ENCODE measurements at places on chromosomes 2 and 18. TPM values are rescaled to one million over a fixed set of nuclear protein-coding genes. Genes with fewer than 3 reads are reported as not detected.

The IL1R1 gene
- 25.3 TPM for total RNA-seq

The CACNB4 gene
- 0.32 TPM for total RNA-seq

The GATA6 gene
- total RNA-seq, result 2.9 TPM

The SERPINE2 gene
- total RNA-seq, result 202 TPM

The TXNDC2 gene
- total RNA-seq, result 0.12 TPM

The PSME4 gene
- 45.1 TPM for total RNA-seq

The WDR12 gene
- total RNA-seq, result 68.4 TPM

The DUSP2 gene
- 0.52 TPM for total RNA-seq

The UGT1A4 gene
- 0.05 TPM for total RNA-seq

The MTCL1 gene
- 60.5 TPM for total RNA-seq

The DLGAP1 gene
- total RNA-seq, result not detected

The UNC80 gene
- not detected for total RNA-seq

The ERICH2 gene
- total RNA-seq, result not detected

The RGPD8 gene
- total RNA-seq, result 4.4 TPM

The CRYGC gene
- not detected for total RNA-seq

The RAPH1 gene
- 6.8 TPM for total RNA-seq

The FOXD4L1 gene
- total RNA-seq, result 0.58 TPM

The C1QL2 gene
- 0.09 TPM for total RNA-seq

The SP5 gene
- not detected for total RNA-seq

The PRSS56 gene
- total RNA-seq, result 0.27 TPM

The SUPT7L gene
- 30.9 TPM for total RNA-seq

The RPRD1A gene
- total RNA-seq, result 14.9 TPM

The ST8SIA3 gene
- not detected for total RNA-seq

The ARL6IP6 gene
- total RNA-seq, result 28.6 TPM
